ENCODE measurements at places on chromosomes 13 and 19.

DNA sequence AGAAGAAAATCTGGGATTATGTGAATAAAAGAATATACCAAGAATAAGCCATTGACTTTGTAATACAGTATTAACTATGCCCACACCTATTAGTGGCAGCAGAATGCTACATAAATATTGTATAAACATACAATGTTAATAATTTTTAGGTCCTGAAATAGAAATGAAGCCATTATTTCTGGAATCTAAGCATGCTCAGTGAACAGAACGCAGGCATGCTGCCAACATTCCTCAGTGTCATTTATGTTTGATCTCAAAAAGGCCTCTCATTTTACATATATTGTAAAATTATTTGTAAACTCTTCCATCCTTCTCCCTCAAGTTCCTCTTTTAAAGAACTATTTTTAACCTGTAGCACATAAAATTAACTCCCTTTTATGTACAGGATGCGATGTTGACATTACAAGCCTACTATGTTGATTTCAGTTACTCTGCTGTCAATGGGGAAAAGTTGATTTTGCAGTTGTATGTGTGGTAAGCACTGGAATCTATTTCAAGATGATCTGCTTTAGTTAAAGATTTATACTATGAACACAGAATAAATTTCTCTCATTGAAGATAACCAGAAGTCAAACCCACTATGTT is 118.8 kb downstream of the VWA8 start:
- peak; percentile 82 for DNase-seq

GRCh38 chr19:32674153-32674930 is 638 bp downstream of the ANKRD27 start:
- DNase-seq = no peak

DNA sequence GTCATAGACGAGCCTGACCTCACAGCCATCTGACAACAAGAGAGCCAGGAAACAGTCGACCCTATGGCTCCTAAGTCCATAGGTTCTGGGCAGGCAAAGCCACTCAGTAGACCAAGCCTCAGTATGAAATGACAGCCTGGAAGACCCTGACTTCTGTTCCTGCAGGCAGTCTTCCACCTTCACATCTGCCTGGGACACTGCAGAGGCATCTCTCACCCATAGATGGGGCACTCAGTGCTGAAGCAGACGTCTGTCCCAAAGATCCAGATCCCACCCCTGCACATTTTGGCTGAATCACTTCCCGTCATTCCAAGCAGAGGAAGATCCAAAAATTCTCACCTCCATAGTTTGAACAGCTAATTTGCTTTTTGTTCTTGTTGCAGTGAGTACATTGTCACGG is 139.3 kb upstream of the ZNF507 start:
- no peak for DNase-seq

- DNase-seq = no peak
Measured at GRCh38 chr19:10615429-10616023, 9.8 kb upstream of the SLC44A2 start.

- DNase-seq = peak; percentile 34
Measured at GRCh38 chr13:98548230-98548629, 28.7 kb downstream of the STK24 start.

GRCh38 chr19:2213799-2214198 is 22.3 kb downstream of the PLEKHJ1 start:
- DNase-seq = peak; percentile 34

GRCh38 chr13:41013835-41014234 is 5.3 kb downstream of the ELF1 start:
- no peak for DNase-seq

- no peak for DNase-seq
Measured at GRCh38 chr13:20461481-20461859, 64.2 kb downstream of the CRYL1 start.

GRCh38 chr13:84430015-84430414 is 547.7 kb upstream of the SLITRK1 start:
- DNase-seq = no peak

- no peak for DNase-seq
Measured at GRCh38 chr19:33804021-33804799, 7.5 kb downstream of the KCTD15 start.

DNA sequence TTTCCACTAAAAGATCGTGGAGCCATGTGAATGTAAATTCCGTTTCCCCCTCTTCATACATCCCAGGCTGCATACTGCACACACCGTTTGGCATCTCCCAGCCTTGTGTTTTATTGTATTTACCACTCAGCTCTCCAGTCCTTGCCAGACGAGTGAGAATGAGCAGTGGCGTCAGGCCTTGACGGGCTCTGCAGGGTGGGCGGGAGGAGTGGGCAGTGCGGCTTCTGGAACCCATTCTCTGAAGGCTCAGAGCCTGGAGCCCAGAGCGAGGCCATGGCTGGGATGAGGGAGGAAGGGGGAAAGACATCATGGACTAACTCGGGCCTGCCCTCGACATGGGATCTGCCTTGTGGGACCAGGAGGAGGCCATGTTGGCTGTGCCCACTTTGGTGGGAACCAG is 25.1 kb downstream of the BICRA start:
- no peak for DNase-seq

- no peak for DNase-seq
Measured at GRCh38 chr19:11164296-11164695, 8.7 kb upstream of the SPC24 start.

DNA sequence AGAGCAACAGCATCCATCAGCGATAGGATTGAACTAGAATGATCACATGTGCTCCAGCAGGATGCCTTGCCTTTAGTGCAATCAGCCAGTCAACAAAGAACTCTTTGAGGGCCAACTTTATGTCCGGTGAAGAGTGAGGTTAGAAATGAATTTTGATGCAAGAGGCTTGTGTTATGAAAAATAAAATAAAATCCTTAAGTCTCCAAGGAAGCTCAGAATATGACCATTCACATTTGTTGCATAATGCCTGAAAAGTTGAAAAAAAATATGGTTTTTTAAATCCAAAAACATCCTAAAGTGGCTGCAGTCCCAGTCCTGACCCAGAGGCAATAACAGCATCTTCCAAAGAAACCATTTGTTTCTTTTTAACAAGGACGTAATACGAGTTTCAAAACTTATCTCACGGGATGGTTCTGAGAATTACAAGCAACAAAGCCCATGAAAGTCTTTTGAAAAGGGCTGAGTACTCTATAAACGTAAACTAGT is 61.3 kb downstream of the DCLK1 start:
- DNase-seq = no peak

GRCh38 chr13:46899801-46900200 is 2.9 kb upstream of the HTR2A start:
- DNase-seq = no peak

All from MV-4-11 (cell line).